ENCODE measurements at places on chromosomes 6 and 20.

GRCh38 chr6:44407951-44408670, 20.6 kb downstream of the CDC5L start:
- DNase-seq = no peak
- H3K27me3 ChIP-seq = no peaks in the 10 kb centered on the region
- H3K27ac ChIP-seq = no peak overlapping the region
- peaks cover 91% of the 10 kb centered on the region for H3K36me3 ChIP-seq
- no peaks in the 10 kb centered on the region for H3K4me1 ChIP-seq

GRCh38 chr6:28884423-28885131, 39.2 kb downstream of the TRIM27 start:
- peak; percentile 86 for DNase-seq
- no peaks in the 10 kb centered on the region for H3K36me3 ChIP-seq
- H3K27me3 ChIP-seq = peaks cover 3% of the 10 kb centered on the region
- peaks cover 29% of the 10 kb centered on the region for H3K4me1 ChIP-seq
- H3K4me3 ChIP-seq = no peak overlapping the region

DNA sequence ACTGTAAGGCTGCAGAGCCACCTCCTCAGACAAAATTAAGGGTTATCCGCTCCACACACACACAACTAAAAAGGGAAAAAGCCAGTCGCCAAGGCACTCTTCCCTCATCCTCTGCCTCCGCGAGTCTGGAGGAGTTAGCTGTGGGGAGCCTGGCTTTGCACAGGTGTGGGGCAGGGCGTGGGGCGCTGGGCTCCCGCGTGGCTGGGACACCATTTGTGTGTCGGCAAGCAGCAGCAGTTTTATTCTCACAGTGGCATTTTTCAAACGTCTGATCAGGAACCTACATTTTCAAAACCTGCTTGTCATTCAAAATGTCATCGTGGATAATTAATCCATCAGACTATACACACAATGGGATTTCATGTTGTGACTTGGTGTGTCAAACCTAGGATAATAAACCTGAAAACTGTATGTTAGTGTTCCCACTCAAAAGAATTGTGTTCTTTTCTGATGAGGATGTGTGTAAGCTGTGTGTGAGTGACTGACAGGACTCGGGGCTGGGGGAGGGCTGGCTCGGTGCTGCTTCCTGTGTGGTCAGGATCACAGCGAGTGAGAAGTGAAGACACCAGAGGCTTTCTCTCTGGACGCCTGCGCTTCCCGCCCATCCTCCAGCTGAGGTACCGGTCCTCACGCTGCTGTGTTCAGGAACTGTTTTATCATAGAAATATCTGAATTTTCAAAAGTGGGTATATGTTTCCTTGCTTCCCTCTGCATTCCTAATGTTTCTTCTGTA, 83.1 kb downstream of the IRF4 start:
- H3K27me3 ChIP-seq = no peaks in the 10 kb centered on the region
- DNase-seq = peak; percentile 89
- H3K36me3 ChIP-seq = no peaks in the 10 kb centered on the region
- H3K4me1 ChIP-seq = peaks cover 31% of the 10 kb centered on the region
- peak overlapping the region; percentile 39 for H3K4me3 ChIP-seq

DNA sequence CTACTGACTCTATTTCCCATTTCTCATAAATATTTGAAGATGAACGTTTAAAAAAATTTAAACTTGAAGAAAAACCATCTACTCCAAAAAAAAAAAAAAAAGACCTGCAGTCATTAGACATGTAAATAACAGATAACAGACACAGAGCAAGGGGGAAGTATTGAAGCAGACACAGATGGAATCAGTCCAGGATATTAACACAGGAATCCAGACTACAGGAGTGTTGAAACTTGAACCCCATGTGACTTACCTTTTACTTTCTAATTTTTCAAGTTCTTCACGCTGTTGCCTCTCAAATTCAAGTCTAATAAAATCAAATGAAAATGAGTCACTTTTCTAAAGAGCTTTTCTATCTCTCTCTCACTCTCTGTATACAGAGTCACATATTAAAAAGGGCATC, 191.8 kb downstream of the KIF16B start:
- H3K4me3 ChIP-seq = no peak overlapping the region
- no peaks in the 10 kb centered on the region for H3K27me3 ChIP-seq
- no peak for DNase-seq
- no peak overlapping the region for H3K27ac ChIP-seq
- no peaks in the 10 kb centered on the region for H3K4me1 ChIP-seq

All from DND-41 (cell line).